ENCODE measurements at places on chromosomes 6 and 20.

DNA sequence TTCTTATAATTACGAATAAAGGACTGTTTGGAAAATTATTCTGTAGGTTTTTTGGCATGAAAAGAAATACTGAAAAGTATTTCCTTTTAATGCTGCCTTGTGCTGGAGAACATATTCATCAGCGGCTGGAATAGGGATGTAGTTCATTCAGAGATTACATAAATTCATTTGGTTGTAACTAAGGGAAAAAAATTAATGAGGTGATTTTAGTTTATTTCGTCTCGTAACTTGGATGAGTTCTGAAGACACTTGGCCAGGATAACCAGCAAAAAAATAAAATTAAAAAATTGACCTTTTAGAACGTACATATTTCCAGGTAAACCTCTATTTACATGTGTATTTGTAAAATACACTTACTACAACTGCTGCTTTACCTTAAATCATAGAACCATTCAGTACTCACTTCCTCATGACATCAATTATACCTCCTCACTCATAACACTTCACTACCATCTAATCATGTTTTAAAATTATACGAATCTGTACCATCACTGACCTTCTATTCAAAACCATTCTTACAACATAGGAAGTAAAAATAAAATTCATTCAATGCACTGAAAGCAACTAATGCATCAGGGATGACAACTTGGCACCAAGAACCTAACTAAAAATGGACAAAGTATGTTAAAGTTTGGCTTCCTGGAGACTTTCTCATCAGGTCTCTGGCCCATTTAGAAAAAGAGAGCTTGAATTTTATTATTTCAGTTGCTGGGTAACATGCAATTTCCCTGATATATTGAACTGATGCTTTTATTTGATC is 17.2 kb downstream of the KLHL31 start:
- DNase-seq, result no peak

DNA sequence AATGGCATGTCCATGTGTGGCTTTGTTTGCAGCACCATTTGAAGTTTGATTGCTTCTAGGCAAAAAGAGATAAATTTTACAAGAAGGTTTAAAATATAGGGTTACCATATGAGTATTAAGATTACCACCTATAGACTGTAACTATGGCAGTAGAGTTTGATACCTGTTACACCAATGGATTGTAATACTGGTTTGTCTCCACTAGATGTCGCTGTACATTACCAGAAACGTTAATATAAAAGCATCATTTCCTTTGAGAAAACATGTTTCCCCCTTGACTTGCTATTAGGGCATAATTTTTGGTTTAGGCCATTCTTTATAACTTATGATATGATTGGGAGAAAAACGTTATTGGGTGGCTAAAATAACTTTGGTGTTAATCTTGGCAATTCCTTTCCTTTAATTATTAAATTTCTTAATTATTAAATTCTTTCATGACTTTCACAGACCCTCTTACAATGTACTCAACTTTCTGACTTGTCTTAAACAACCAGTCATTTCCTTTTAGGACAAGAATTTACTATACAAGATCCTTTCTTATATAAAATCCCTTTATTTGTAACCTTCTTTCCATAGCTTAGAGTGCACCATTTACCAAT is 42.8 kb downstream of the HLA-DPB1 start:
- DNase-seq, result no peak

DNA sequence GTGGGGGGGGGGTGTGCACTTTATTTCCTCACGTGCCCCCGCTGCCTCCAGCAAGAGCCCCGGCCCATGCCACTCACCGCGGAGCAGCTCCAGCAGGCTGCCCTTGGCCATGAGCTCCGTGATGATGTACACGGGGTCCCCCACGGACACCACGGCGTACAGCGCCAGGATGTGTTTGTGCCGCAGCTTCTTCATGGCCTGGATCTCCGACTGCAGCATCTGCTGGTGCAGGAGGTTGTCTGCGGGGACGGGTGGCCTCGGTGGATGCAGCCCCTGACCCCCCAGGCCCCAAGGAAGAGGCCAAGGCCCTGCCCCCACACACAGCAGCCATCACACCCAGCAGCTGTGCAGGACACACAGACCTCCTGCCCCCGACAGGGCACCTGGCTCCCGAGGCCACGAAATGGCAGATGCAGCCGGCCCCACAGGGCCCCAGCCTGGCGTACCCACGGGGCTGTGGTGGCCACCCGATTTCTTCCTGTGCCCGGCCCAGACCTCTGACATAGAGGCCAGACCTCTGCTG is 4.7 kb downstream of the PTK6 start:
- no peak for DNase-seq

GRCh38 chr6:42010185-42010891 is 40.0 kb upstream of the TAF8 start:
- no peak for DNase-seq

- no peak for DNase-seq
Observed at GRCh38 chr20:60691966-60692615, 560.0 kb upstream of the CDH4 start.

GRCh38 chr20:53939572-53940359 is 130.6 kb downstream of the BCAS1 start:
- peak; percentile 78 for DNase-seq

DNA sequence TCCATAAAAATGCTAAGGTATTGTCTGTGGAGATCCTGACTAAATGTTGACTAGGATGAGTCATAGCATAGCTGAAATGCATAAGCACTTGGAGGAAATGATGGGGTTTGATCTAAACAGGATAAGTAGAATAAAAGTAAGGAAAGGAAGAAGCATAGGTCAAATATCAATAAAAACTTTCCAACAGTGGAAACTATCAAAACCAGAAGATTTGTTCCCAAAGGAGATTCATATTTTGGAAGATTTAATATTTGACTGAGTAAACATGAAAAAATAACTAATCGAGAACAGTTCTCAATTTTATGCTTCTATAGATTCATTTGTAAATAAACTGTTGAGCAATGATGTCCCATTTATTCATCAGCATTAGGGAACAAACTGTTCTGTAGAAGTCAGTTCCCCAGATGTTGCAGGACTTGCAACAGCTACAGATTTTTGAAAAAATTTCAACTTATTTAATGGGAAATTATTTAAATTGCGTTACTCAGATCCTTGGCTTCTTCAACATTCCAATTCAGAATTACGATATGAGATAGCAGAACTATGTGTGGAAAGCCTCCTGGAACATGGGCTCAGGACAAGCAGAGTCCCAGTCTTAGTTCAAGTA is 133.7 kb upstream of the TBX18 start:
- no peak for DNase-seq

GRCh38 chr20:53872081-53872541 is 198.3 kb downstream of the BCAS1 start:
- DNase-seq, result no peak

GRCh38 chr20:47922269-47922668 is 137.0 kb upstream of the SULF2 start:
- no peak for DNase-seq

- no peak for DNase-seq
Observed at GRCh38 chr6:46504242-46504641, 13.0 kb upstream of the RCAN2 start.

GRCh38 chr6:135162678-135163439 is 18.2 kb upstream of the MYB start:
- no peak for DNase-seq

- DNase-seq, result no peak
Observed at GRCh38 chr20:23037017-23037481, 1.9 kb downstream of the SSTR4 start.

- no peak for DNase-seq
Observed at GRCh38 chr20:16609066-16609465, 35.8 kb upstream of the KIF16B start.

GRCh38 chr20:40493071-40493470 is 196.0 kb downstream of the MAFB start:
- DNase-seq, result no peak

- peak; percentile 88 for DNase-seq
Observed at GRCh38 chr20:49982346-49983122, at the start of gene SNAI1. TSS of gene SNAI1 (plus strand) at chr20:49982980. CDS start at chr20:49983060, 80 bp downstream.

GRCh38 chr6:18441251-18441979 is 54.3 kb downstream of the RNF144B start:
- no peak for DNase-seq

- no peak for DNase-seq
Observed at GRCh38 chr6:134199848-134200606, 117.9 kb downstream of the SGK1 start.

DNA sequence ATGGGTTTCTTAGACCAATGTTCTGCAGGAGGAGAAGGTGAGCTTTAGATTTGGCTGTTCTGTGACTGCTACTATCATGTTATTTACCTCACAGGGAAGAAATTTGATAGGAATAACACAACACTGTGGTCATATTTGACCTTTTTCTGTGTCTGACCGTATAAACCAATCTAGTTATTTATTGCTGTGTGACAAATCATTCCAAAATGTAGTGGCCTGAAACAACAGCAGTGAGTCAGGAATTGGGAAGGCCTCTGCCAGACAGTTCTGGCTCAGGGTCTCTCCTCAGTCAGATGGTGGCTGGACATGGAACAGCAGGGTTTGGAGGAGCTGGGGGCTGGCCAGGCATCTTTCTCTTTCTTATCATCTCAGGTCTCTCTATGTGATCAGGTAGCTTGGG is 33.0 kb downstream of the RIPOR2 start:
- DNase-seq, result no peak

- DNase-seq, result no peak
Observed at GRCh38 chr20:47276851-47277534, 79.5 kb downstream of the ZMYND8 start.

GRCh38 chr6:30688569-30688968 is 2.1 kb upstream of the PPP1R18 start:
- DNase-seq, result no peak

GRCh38 chr6:11812439-11812838 is 33.8 kb upstream of the ADTRP start:
- no peak for DNase-seq

DNA sequence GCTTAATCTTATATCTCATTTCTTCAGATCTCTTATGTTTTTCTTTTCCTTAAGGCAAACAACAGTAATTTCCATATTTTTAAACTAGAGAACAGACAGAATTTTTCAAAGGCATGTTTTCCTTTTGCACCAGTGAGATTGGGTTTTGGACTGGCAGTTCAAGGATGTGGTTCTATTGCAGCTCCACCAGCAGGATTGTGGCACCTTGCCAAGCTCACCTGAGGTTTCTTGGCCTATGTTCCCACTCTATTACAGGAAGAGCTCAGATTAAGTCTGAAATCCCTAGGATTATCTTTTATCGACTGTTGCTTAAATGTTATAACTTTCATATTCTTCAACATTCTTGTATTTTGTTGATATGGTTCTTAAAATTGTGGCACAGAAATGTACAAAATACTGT is 218.9 kb downstream of the PLCB4 start:
- no peak for DNase-seq

DNA sequence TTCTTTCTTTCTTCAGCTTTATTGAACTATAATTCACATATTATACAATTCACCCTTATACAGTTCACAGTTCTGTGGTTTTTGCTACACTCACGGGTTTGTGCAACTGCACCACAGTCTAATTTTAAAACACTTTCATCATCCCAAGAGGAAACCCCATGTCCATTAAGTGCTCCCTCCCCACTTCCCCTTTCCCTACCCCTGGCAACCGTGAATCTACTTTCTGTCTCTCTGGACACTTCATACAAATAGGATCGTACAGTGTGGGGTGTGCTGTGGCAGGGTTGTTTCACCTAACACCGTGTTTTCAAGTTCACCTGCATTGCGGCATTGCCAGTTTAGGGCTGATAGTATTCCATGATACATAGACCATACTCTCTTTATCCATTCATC is 118.8 kb downstream of the PHACTR3 start:
- DNase-seq, result peak; percentile 24

DNA sequence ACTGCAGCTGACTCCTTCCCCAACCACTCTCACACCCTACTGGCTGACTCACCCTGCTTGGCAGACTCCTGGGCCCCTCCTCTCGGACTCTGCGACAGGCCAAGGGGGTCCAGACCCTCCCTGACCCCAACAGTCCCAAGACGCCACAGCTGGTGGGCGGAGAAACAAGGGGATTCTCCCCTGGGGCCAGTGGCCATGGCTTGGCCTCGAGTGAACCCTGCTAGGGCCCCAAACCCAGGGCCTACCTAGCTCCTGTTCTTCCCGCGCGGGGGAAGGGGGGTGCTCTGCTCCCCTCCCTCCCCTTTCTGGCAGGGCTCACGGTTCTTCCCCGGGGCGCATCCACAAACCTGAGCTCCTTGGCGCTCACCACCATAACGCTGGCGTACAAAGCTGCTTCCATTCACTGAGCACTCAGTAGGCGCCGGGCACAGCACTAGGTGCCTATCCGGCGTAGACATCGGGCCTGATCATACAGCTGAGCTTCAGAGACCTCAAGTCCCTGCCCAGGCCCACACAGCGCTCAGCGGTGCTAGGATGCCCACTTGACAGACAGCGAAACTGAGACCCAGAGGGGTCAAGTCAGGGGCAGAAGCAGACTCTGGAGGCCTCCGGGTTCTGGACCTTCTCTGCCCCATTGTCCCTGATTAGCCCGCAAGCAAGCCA is 597 bp downstream of the ADA start:
- no peak for DNase-seq

DNA sequence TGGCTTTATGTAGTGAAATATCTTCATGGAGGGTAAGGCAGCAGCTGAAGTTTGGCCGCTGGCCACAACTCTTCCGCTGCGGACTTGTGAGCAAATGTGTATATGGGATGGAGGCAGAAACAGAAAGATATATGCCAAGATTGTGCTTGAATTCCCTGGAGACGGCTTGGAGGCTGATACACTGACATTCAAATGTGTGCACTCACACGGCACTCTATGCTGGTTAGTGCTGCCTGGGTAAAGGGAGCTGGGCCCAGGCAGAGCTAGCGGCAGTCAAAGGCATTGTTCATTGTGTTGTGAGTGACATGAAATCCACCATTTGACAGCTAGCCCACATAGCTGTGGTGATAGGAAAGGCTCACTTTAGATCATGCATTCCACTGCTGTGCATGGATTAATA is 202.7 kb downstream of the CLIC5 start:
- DNase-seq, result no peak

GRCh38 chr6:2843138-2843740 is 1.6 kb upstream of the SERPINB1 start:
- DNase-seq, result no peak

DNA sequence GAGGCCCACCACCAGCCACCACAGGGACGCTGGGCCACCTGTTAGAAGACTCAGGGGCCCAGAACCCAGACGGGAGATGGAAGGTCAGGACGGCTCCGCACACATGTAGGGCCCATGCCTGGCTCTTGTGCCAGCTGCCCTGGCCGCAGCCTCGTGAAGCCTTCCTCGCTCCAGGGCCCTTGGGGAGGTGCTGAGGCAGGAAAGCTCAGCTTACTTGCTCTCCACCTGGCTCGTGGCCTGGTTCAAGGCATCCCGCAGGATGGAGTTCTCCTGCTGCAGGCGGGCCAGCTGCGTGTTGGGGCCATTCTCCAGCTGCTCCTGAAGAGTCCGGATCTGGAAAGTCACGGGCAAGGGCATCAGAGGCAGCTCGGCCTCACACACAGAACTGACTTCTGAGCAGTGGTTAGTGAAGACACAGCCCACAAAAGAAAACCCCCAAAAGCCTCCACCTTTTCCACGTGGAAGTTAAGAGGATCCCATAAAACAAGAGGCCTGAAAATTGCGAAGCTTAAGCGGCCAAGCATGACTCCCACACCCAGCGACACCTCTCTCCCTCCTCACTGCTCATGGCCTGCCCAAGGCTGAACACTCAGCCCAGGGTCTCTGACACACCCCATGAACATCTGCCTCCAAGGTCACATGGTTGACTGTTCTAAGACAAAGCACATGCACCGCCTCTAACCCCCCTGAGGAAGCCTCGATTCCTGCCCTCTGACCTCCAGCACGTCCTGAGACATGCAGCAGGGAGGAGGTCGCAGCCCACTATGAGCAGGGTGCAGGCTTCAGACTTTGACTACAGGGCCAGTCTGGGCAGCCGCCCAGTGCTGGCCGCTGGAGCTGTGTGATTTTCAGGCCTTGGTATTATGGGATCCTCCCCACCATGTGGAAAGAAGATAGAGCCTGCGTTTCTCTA is 46.5 kb downstream of the RRBP1 start:
- DNase-seq, result no peak

Measured in type B pancreatic cell (in vitro differentiated cells).